Thyroid gland (tissue), 4 donors: ENCODE measurements at places on chromosomes 7 and 10.
A peak's percentile ranks its signal among the peaks of the same experiment; 100 is the strongest.

GRCh38 chr7:143299840-143300239 lies 11.7 kb downstream of the CASP2 start:
- H3K27me3 ChIP-seq: no peaks in the 10 kb centered on the region
- DNase-seq: peak; percentile 38
- H3K4me1 ChIP-seq: no peaks in the 10 kb centered on the region

DNA sequence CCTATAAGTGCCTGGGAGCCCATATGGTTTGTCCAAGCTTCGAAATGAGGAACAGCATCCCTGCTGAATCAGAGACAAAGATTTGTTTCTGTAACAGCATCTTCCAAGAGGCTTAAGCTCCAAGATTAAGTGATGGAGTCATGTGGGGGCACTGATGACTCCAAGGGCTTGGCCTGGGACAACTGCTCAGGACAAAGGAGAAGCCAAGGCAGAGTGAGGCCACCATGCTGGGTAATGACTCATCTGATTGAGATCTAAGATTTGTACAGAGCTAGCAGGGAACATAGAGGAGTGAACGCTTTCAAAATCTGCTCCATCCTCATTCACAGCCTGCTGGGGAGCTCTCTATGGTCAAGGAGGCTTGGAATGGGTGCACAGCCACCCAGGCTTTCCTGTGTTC lies 49.3 kb downstream of the C10orf120 start:
- H3K36me3 ChIP-seq: no peaks in the 10 kb centered on the region
- H3K4me3 ChIP-seq: no peak overlapping the region
- no peak overlapping the region for H3K27ac ChIP-seq
- H3K4me1 ChIP-seq: no peaks in the 10 kb centered on the region
- H3K27me3 ChIP-seq: no peaks in the 10 kb centered on the region
- no peak for DNase-seq

GRCh38 chr10:15068802-15069201 lies 19.8 kb downstream of the ACBD7 start:
- H3K27me3 ChIP-seq: no peaks in the 10 kb centered on the region
- no peak overlapping the region for H3K4me3 ChIP-seq
- no peak for DNase-seq
- no peak overlapping the region for H3K27ac ChIP-seq
- no peaks in the 10 kb centered on the region for H3K36me3 ChIP-seq
- no peaks in the 10 kb centered on the region for H3K4me1 ChIP-seq

DNA sequence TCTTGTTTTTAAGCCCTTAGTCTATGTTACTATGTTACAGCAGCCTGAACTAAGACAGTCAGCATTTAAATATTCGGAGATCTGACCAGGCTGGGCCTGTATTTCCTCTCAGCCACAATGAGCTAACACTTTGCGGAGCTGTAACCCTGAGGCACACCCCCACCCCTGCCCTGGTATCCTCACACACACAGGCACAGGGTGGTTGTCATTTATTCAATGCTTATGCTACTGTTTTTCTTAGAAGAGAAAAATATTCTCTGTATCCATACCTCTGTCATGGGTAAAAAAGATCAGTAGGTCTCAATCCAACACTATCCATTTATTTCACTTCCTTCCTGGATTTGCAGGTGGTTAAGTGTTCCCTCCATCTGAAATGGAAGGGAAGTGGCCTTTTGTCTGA lies 80.3 kb upstream of the TRIL start:
- no peaks in the 10 kb centered on the region for H3K36me3 ChIP-seq
- peaks cover 5% of the 10 kb centered on the region for H3K4me1 ChIP-seq
- no peak overlapping the region for H3K4me3 ChIP-seq
- H3K27ac ChIP-seq: no peak overlapping the region
- no peak for DNase-seq

DNA sequence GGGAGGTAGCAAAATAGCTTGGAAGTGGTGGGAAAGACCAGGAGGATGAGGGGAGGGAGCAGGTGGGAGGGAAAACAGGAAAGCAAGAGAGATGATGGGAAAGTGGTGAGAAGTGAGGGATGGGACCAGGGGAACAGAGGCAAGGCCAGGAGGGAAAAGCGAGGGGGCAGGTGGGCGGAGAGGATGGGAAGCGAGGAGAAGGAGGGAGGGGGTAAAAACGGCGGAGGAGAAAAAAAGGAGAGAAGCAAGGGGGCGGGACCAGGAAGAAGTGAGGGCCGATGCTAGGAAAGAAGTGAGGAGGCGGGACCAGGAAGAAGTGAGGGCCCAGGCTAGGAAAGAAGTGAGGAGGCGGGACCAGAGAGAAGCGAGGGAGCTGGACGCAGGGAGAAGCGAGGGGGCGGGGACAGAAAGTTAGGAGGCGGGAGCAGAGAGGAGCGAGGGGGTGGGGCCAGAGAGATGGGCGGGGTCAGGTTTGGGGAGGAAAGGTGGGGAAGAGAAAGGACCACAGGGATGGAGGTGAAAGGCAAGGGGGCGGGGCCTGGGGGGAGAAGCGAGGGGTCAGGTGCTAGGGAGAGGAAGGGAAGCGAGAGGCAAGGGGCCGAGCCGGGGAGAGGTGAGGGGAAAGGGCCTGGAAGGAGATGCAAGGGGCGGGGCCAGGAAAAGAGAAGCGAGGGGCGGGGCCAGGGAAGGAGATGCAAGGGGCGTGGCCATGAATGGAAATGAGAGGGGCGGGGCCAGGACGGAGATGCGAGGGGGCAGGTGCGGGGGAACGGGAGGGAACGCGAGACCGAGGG lies 984 bp downstream of the SMURF1 start:
- H3K4me3 ChIP-seq: no peak overlapping the region
- H3K4me1 ChIP-seq: peaks cover 23% of the 10 kb centered on the region
- no peaks in the 10 kb centered on the region for H3K36me3 ChIP-seq
- H3K27ac ChIP-seq: peak overlapping the region; percentile 87

DNA sequence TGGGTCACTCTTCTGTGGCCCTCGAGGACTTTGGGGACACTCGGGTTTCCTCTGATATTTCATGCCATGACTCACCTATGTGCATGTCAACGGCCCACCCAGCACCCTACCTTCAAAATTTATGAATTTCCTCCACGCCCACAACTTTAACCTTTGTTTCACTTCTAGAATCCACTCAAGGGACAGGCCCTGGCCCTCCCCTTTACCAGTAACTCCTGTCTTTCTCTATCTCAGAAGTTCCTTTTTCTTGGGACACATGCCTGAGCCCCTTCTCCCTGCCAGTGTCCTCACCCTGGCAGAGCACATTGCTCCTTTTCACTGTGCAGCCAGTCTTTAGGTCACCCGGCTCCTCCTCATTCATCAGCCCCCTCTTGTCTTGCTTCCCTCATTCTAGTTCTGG lies 282.5 kb upstream of the KLF6 start:
- no peaks in the 10 kb centered on the region for H3K36me3 ChIP-seq
- no peak overlapping the region for H3K27ac ChIP-seq
- no peaks in the 10 kb centered on the region for H3K27me3 ChIP-seq
- no peak overlapping the region for H3K4me3 ChIP-seq
- no peaks in the 10 kb centered on the region for H3K4me1 ChIP-seq
- DNase-seq: no peak

- no peak for DNase-seq
- H3K4me1 ChIP-seq: peaks cover 4% of the 10 kb centered on the region
These were observed 163.8 kb upstream of the NPVF start for GRCh38 chr7:25391961-25392587.

- H3K36me3 ChIP-seq: no peaks in the 10 kb centered on the region
- H3K4me1 ChIP-seq: peaks cover 2% of the 10 kb centered on the region
These were observed 27.4 kb upstream of the RASGEF1A start for GRCh38 chr10:43294241-43294658.

- no peak overlapping the region for H3K27ac ChIP-seq
- H3K4me1 ChIP-seq: no peaks in the 10 kb centered on the region
- H3K4me3 ChIP-seq: no peak overlapping the region
- H3K27me3 ChIP-seq: no peaks in the 10 kb centered on the region
- DNase-seq: no peak
These were observed 106.9 kb upstream of the C7orf33 start for GRCh38 chr7:148483515-148484308.

GRCh38 chr7:66206119-66206933 lies 1.2 kb downstream of the TPST1 start:
- H3K36me3 ChIP-seq: no peaks in the 10 kb centered on the region
- no peak for DNase-seq
- H3K4me1 ChIP-seq: peaks cover 16% of the 10 kb centered on the region

- H3K36me3 ChIP-seq: no peaks in the 10 kb centered on the region
- H3K27ac ChIP-seq: no peak overlapping the region
- no peak for DNase-seq
- H3K4me1 ChIP-seq: peaks cover 7% of the 10 kb centered on the region
- no peaks in the 10 kb centered on the region for H3K27me3 ChIP-seq
These were observed 162.1 kb downstream of the TCF7L2 start for GRCh38 chr10:113111900-113112853.

DNA sequence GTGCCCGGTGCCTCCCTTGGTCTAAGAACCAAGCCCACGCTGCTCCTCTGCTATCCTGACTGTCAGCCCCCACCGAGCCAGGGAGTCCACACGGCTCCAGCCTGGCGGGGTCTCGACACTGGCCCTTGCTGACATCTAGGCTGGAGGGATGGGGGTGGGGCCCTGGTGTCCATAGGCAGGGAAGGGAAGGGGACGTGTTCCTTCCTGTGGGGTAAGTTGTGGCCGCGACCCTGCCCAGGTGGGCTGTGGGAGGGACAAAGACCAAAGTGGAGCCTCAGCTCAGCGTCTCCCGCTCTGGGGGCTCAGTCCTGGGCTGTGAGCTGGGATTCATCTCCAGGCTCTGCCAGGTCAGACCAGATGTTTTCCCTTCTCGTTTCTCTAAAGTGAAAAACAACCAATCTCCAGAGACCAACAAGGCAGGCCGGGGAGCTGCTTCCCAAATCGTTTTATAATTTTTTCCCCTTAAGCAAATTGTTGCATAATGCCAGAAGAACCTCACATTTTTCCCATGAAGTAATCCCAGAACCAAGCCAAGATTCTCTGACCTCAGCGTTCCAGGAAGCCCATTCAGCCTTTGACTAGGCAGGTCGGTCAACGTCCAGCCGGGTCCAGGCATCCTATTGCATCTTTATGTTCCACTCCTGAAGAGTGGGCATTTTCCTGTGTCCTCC lies 101.2 kb downstream of the RGS10 start:
- peaks cover 7% of the 10 kb centered on the region for H3K4me1 ChIP-seq
- no peaks in the 10 kb centered on the region for H3K36me3 ChIP-seq
- H3K27ac ChIP-seq: peak overlapping the region; percentile 40
- no peaks in the 10 kb centered on the region for H3K27me3 ChIP-seq
- H3K4me3 ChIP-seq: no peak overlapping the region

DNA sequence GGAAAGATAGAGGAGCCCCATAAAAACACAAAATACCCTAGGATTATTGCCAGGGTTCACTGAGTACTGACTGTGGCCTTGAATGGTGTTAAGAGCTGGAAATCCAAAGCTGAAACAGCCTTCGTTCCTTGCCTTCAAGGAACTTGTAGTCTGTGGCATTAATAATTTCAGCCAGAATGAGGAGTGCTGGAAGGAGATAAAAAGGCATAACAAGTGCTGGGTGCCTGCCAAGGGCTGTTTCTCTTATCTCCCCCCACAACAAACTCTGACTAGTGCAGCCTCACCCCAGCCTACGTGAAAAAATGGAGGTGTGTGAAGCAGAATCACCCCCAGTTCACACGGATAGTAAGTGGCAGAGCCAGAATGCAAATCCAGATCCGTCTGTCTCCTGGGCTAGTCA lies 199.1 kb upstream of the LYZL2 start:
- no peak overlapping the region for H3K27ac ChIP-seq
- no peaks in the 10 kb centered on the region for H3K27me3 ChIP-seq
- peaks cover 15% of the 10 kb centered on the region for H3K4me1 ChIP-seq
- no peak overlapping the region for H3K4me3 ChIP-seq

GRCh38 chr7:152752200-152752912 lies 7.2 kb upstream of the ACTR3B start:
- H3K4me3 ChIP-seq: no peak overlapping the region
- no peak overlapping the region for H3K27ac ChIP-seq
- H3K36me3 ChIP-seq: no peaks in the 10 kb centered on the region
- no peak for DNase-seq
- no peaks in the 10 kb centered on the region for H3K27me3 ChIP-seq

- DNase-seq: no peak
- peaks cover 7% of the 10 kb centered on the region for H3K4me1 ChIP-seq
- H3K27me3 ChIP-seq: no peaks in the 10 kb centered on the region
These were observed 3.1 kb downstream of the SOSTDC1 start for GRCh38 chr7:16462431-16462889.

- peaks cover 10% of the 10 kb centered on the region for H3K4me1 ChIP-seq
- no peak for DNase-seq
- H3K4me3 ChIP-seq: no peak overlapping the region
These were observed 4.6 kb downstream of the GPR15LG start for GRCh38 chr10:84178160-84178609.

- H3K36me3 ChIP-seq: no peaks in the 10 kb centered on the region
- no peak overlapping the region for H3K27ac ChIP-seq
- H3K27me3 ChIP-seq: no peaks in the 10 kb centered on the region
- no peaks in the 10 kb centered on the region for H3K4me1 ChIP-seq
These were observed 361.5 kb upstream of the MBL2 start for GRCh38 chr10:53134050-53134449.

DNA sequence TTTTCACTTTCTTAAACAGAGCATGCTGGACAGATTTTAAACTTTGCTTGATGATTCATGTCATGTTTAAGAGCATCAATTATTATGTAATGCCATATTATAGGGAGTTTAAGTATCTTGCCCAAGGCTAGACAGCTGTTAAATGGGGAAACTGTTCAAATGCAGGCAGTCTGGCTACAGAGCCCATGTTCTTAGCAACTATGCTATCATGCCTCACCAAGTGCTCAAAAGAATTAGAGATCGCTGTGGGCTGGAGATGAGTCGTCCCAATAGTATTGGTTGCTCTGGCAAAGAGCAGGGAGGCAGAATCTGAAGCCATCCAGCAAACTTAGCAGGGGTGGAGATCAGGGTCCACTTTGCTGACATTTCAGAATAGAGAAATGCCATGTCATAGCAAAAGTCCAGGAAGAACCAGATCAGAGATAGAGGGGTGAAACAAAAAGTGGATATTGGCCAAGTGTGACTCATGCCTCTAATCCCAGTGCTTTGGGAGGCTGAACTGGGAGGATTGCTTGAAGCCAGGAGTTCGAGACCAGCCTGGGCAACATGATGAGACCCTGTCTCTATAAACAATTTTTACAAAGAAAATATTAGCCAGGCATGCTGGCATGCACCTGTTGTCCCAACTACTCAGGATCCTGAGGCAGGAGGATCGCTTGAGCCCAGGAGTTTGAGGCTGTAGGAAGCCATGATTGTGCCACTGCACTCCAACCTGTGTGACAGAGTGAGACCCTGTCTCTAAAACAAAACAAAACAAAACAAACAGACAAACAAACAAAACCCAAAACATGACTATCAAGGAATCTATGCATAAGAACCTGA lies 57.8 kb downstream of the BAMBI start:
- H3K36me3 ChIP-seq: no peaks in the 10 kb centered on the region
- H3K27me3 ChIP-seq: no peaks in the 10 kb centered on the region
- no peaks in the 10 kb centered on the region for H3K4me1 ChIP-seq
- peak; percentile 3 for DNase-seq

DNA sequence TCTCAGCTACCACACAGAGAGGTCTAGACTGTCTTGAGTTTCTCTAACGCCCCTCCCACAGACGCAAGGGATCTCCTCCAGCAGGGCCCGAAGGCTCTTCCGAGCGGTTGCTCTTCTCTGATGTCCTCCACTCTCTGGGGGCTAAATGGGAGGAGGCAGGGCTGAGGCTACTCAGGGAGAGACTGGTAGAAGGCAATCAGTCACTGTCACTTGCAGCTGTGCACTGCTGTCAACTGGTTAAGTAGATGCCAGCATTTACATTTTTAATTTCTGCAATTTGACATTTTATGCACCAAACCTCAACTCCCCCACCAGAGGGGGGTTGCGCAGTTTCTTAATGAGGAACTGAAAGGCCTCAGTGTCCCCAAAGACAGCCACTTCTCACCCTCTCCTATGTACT lies 442.8 kb downstream of the PLXNA4 start:
- H3K36me3 ChIP-seq: no peaks in the 10 kb centered on the region
- no peaks in the 10 kb centered on the region for H3K4me1 ChIP-seq
- no peaks in the 10 kb centered on the region for H3K27me3 ChIP-seq
- H3K27ac ChIP-seq: no peak overlapping the region
